ENCODE measurements at places on chromosomes 6 and 20.

DNA sequence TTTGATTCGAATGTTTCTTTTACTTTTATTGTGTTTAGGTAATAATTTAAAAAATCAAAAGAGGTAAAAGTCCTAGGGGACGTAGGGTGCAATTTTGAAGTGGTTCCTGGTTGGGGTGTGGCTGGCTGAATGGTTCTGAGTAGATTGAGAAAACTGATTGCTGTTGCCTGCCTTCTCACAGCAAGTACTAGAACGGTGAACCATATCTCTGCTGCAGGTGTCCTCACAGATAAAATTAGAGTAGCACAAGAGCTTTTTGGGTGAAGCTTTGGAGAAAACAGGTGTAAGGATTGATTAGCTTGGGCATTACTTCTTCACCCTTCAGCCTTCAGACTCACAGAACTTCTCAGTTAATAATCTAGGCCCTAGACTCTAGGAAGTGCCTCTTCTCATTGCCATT lies 19.8 kb upstream of the GJA10 start:
- DNase-seq = no peak

DNA sequence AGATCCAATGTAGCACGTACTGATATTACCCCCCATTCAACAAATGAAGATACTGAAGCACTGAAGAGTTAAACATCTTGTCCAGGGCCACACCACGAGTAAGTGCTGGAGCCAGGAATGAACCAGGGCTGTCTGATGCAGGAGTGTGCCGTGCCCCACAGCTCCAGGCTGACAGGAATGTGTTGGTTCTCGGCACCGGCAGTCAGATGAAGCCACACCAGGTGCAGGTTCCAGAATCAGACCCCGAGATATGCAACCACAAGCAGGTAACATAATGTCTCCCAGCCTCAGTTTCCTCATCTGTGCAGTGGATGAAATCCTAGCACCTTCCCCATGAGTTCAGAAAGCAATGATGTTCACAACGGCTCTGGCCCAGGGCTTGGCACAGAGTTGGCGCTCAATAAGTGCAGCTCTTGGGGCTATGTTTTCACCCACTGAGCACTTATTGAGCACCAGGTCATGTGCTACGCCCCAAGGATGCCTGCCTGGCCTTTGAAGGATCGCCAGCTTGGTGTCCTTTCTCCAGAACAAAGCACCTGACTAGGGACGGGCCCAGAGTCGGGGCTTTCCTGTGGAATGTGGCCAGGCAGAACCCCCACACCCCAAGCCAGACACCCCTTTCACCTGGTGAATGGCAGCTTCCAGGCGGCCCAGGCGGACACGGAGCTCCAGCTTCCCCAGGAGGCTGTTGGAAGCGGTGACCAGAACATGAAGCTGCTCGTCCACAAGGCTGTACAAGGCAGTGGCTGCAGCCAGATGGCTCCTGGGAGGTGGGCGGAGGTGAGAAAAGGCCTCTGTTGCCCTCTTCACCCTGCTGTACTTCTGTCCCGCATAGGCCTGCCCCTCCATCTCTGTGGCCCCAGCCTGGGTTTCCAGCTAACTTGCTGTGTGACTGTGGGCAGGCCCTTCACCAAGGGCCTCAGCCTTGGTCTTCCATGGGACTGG lies 41.3 kb downstream of the KIAA1755 start:
- no peak for DNase-seq

DNA sequence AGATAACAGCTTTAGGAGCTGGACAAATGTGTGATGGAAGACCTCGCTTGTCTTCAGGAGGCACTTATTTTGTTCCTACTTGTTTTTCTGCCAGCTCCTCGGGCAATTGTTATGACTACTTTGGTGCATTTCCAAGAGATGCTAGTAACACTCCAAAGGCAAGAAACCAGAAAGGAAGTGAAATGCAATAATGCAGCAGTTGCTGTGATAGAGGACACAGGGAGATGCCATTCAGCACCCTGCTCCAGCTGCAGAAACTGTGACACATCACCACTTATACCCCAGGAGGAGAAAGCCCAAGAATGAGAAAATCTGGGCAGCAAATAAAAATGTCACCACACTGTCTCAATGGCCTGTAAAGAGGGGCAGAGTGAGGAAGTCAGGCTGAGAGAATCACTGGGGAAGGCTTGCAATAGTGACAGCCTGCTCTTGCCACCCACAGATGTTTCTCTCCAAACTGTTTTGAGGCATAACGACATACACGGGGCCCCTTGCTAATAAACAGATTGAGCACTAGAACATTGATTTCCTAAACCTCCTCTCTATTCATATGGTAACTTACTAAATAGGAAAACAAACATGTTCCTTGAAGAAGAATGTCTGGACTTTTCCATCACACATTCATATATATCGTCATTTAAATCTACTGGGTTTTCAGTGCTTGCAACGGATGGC lies 231.0 kb upstream of the PRND start:
- no peak for DNase-seq

- DNase-seq = no peak
Measured at GRCh38 chr20:11777387-11778205, 140.1 kb upstream of the BTBD3 start.

GRCh38 chr6:42148058-42148457 lies 5.6 kb upstream of the C6orf132 start:
- DNase-seq = no peak

DNA sequence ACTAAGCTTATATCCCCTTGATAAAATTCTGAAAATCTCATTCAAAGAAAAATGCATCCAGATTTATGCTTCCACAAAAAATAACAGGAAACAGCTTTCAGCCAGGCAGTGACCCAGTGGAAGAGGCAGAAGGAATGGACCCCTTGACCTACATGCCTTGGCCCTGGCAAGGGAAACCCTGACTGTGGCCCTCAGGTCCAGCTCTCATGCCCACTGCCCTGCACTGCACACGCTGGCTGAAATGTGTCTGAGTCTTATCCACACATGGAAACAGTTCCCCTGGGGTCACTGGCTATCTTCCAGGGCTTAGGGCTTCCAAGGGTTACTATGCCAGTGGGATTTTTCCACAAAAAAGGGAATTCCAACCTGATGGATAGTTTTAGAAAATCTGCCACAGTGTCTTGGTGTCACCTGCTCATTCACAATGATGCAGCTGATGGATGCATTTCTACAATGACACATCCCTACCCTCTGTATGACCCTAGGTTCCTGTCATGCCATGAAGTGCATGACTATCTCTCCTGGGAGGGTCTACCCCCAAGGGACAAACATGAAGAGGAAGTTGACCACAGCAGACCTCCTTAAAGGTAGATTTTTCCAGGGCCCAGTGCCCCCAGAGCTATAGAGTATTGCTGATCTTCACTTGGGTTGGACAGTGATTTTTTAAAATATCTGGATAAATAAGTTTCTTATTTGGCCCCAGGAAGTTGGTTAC lies 121.9 kb upstream of the CD93 start:
- DNase-seq = no peak

GRCh38 chr6:137602313-137603197 lies 108.4 kb upstream of the OLIG3 start:
- DNase-seq = no peak

DNA sequence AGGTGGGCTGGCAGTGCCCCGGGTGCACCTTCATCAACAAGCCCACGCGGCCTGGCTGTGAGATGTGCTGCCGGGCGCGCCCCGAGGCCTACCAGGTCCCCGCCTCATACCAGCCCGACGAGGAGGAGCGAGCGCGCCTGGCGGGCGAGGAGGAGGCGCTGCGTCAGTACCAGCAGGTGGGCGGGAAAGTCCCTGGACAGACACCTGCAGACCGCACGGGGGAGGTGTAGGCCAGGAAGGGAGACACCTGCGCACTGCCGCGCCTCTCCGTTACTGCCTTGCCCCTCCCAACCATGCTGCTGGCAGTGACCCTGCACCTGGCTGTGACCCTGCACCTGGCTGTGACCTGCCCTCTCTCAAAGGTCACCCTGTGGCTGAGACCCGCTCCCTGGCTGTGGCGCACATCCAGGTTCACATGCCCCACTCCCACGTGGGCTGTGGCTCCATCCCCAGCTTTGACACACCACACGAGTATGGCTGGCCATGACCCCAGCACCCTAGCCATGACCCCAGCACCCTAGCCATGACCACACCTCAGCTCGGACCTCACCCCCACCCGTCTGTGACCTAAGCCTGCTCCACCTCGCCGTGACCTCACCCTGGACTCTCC lies 11.6 kb downstream of the RBCK1 start:
- no peak for DNase-seq

GRCh38 chr6:64288351-64288750 lies 652.7 kb downstream of the PHF3 start:
- no peak for DNase-seq

- DNase-seq = no peak
Measured at GRCh38 chr20:62088258-62089127, 22.8 kb upstream of the TAF4 start.

GRCh38 chr20:38165089-38165965 lies at the start of gene TGM2:
Gene TGM2, minus strand, starts transcription at chr20:38165270. Its CDS starts 72 bp downstream, at chr20:38165198.
- no peak for DNase-seq

DNA sequence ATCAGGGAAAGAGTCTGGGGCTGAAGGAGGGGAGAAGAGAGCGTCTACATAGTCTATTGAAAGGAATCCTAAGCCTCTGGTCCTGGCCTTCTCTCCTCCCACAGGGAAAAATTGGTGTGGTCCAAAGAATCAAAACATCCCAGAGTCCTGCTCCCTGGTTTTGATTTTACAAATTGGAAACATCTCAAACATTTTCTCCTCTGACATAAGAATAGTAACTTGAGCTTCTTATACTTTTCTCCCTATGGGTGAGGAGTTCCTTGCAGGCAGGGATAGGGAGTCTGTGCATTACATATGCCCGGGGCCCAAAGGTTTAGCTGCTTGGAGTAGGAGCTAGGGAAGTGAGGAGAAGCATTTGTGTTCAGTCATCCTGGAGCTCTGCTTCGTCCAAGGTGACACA lies 120.0 kb upstream of the GGTLC1 start:
- DNase-seq = no peak

DNA sequence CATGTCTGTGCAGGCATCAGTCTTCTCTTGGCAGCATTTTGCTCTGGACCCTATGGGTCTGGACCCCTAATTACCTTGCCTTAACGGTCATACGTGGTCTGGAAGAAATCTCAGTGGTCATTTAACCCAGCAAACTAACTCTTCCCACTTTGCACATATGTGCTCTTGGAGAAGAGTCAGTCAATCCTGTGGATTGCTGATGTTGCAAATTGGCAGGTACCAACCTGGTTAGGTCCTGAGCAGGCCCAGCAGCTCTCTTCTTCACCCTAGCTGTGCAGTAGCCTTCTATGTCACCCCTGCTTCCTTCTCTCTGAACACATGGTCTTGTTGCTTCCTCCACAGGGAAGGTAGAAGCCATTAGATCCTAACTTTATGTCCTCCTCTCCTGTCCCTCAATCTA lies 1.6 kb downstream of the CEP43 start:
- no peak for DNase-seq

- no peak for DNase-seq
Measured at GRCh38 chr6:46293641-46294316, 123.0 kb upstream of the ENPP5 start.

- no peak for DNase-seq
Measured at GRCh38 chr20:21147593-21147992, 21.7 kb downstream of the KIZ start.

DNA sequence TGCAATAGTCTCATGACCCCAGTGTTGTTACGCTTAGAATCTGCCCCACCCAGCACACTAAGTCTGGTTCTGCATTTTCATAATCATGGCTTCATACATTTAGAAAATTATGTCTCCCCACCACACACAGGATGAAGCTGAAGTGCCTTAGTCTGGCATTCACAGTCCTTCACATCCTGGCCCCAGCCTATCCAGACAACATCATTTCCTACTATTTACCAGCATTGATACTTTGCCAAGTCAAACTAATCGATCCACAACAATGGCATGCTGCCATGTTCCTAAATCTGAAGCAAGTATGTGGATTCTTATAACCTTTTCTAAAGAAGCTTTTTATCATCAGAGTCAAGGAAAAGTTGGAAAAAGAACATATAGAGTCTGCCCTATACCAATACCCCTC lies 132.4 kb upstream of the FBXL4 start:
- DNase-seq = no peak

GRCh38 chr6:63912887-63913286 lies 277.3 kb downstream of the PHF3 start:
- no peak for DNase-seq

GRCh38 chr20:9397928-9398327 lies 116.5 kb upstream of the LAMP5 start:
- no peak for DNase-seq

DNA sequence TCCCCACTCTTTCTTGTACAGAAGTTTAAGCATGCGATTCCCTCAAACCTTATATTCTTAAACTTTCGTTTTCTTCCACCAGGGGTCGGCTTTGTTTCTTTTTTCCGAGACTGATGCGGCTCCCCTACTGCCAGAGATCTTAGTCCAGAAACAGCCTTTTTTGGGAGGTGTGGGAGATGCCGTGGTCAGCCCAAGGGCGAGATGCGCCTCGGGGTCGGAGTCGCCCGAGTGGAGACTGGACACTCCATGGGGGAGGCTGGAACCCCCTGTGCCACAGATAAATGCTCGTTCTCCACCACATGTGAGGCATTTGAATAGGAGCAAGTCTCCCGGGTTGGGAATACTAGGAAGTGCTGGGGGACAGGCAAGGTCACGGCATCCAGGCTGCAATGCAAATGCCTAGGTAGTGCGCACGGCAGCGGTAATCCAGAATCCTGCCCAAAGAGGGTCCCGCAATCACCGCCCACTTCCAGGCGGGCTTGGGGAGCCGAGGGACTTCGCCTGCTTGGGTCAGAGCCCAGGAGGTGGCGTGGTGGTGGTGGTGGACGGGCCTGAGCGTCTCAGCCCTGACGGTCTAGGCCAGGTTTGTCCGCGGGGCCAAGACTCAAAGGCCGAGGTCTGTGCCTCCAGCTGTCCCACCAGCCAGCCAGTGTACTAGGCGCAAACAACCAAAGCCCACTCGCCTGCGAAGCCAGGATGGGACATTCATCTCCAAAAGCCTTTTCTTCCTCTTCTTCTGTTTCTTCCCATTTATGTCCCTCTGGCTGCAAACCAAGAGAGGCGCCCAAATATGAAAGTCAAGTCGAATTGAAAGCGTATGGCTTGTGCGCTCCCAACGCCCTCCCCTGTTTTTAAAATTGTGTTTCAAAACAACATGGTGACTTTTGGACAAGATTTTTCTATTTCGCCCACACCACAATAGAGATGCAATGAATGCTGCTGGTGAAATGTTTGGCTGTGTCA lies 39.3 kb upstream of the OSTM1 start:
- DNase-seq = no peak

Data from stimulated activated CD4-positive, alpha-beta T cell treated with anti-CD3 and anti-CD28 coated beads, Interleukin-1b, Interleukin-23, amount 100 ng/mL, for 1 hour (primary cell).